ELR (cell line): ENCODE measurements at places on chromosomes 7 and 10.
A peak's percentile ranks its signal among the peaks of the same experiment; 100 is the strongest.

GRCh38 chr7:74606101-74606908, 51.2 kb upstream of the GTF2I start:
- DNase-seq: peak; percentile 44

DNA sequence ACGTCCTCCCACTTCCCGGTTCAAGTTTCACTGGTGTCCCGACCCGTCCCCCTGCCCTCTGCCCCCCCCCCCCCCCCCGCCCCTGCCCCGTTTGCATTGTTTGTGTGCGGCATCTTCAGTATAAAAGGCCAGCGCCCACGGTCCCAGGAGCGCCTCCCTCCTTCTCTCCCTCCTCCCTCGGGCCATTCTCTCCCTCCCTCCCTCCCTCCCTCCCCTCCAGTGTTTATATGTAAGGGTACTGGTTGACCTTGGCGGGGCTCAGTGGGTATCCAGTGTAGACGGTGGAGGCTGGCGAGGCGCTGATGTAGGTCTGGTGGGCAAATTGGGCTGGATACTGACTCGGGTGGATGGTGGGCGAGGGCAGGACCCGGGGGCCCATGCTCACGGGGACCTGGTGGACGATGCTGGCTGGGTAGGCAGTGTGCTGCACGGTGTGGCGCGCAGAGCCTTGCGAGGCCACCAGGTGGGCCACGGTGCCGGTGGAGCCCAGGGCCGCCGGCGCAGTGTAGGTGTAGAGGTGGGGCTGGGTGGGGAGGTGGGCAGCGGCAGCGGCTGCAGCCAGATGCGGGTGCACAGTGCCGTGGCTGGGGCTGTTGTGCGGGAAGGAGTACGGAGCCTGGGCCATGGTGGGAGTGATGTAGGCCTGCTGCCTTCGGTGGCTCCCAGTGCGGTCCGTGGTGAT, 49.4 kb downstream of the CLEC2L start:
- no peak for DNase-seq

GRCh38 chr7:3033581-3033980, 10.1 kb downstream of the CARD11 start:
- no peak for DNase-seq

- DNase-seq: no peak
Measured at GRCh38 chr10:44416936-44417335, 32.0 kb upstream of the CXCL12 start.

- peak; percentile 25 for DNase-seq
Measured at GRCh38 chr7:140062118-140062527, 628 bp downstream of the PARP12 start.

GRCh38 chr10:97549587-97550322, 22.8 kb upstream of the ANKRD2 start:
- no peak for DNase-seq

DNA sequence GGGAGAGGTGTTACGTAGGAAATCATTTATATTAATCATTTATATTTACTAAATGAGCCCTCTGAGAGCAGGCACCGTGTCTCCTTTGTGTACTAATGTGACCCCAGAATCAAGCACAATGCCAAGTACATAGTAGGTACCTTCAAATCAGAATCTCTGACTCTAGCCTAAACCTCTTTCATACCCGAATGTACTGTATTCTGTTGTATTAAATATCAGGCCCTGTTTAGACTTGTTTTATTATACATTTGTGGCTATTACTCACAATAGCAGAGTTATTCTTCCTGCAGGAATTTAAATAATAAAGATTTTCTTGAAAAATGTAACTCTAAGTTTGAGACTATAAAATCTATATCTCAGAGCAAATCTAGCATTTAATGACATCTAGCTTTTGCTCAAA, 297.3 kb downstream of the EXOC4 start:
- DNase-seq: no peak

DNA sequence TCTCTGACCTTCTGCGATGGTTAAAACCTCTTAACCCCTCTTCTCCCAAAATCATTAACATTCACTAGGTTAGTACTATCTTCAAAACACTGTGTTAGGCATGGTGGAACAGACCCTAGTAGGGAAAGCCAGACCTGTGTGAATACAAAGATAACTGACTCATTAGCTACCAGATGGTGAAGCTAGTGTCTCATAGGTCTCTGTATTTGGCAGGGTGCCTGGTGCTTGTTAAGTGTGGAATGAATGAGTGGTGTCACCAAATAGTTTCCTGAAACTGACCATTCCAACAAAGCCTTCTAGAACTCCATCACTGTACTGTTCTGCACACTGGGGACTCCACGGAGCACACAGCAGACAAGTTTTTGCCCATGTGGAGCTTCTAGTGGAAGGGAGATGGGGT, 27.7 kb upstream of the TM9SF3 start:
- DNase-seq: peak; percentile 94

- no peak for DNase-seq
Measured at GRCh38 chr10:87038286-87038717, 18.2 kb downstream of the FAM25A start.

DNA sequence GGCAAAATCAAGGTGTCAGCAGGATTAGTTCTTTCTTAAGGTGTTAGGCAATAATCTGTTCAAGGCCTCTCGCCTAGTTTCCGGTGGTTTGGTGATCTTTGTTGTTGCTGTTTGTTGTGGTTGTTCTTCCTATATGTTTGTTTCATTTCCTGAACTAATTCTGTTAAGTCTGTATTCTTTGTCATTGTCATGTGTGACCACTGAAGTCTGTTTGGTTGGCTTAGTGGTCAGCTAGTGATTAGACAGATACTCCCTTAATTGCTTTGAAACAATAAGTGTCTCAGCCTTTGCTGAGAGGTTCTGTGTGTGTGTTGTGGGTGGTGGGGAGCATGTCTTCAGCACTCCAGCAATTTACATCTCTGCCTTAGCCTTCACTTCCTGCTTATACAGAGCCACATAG, 46.0 kb downstream of the ABCC2 start:
- DNase-seq: no peak

- DNase-seq: peak; percentile 39
Measured at GRCh38 chr7:152674860-152675758, 832 bp downstream of the XRCC2 start.

DNA sequence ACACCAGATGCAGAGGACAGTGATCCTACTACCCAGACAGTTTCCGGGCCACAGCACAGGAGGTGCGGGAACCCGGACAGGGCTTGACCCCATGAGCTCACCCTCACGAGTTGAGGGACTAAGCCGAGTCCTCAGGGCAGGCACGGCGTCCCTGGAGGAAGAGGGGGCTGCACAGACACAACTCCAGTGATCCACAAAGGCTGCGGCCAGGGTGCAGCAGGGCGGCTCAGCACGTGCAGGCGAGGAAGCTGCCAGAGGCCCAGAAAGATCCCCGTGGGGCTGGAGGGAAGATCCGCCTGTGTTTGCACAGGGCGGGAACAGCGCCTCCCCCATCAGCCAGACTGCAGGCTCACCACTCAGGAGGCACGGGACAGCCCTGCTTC, 45.9 kb upstream of the TMEM72 start:
- no peak for DNase-seq

GRCh38 chr7:102463841-102464576, 654 bp downstream of the ALKBH4 start:
- peak; percentile 37 for DNase-seq

DNA sequence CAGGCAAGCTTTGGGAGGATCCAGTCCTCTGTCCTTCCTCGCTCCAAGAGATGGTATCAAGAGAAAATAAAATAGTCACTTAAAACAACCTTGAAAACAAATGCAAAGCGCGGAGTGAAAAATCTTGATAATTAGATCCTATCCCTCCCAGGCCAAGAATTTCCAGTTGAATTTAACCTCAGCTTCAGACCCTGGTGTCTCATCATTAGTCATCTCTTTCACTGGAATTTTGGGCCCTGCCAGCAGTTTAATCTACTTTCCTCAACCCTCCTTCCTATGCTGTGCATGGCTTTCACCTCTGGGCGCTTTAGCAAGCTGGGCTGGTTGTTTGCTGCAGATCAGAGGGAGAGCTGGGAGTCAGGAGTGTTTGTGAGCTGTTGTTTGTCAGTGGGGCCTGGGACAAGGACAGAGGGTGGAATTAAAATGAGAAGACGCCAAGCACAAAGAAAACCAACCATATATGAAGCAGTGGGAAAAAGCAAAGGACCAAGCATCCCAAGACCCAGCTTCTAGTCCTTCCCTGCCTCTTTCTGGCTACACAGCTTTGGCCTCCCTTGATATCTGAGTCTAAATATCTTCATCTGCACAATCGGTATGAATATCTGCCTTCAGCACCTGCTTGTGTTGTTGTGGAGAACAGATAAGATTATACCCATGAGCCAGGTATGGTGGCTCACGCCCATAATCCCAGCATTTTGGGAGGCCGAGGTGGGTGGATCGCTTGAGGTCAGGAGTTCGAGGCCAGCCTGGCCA, 13.5 kb downstream of the MYOF start:
- peak; percentile 98 for DNase-seq

GRCh38 chr10:83603708-83604107, 535.6 kb upstream of the GHITM start:
- DNase-seq: no peak

DNA sequence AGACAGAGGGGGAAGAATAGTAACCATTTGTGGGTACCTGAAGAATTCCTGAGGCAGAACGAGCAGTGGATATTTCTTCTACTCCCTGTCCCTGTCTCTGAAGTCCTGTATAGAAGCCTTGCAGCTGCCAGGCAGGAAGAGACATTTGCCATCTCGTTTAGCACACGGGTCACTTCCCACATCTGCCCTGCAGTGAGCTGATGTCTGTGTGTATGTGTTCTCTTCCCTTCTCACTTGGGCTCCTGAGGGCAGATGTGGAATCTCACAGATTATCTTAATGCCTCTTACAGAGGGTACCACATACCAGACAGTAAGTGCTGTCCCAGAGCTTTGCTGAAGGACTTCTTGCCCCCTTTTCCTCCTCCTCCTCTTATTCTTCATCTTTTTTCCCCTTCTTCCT, 14.1 kb upstream of the TRPV6 start:
- DNase-seq: no peak
